Right ventricle myocardium inferior (tissue), 1 donor: ENCODE measurements at places on chromosomes 13 and 19. TPM values are rescaled to one million over a fixed set of nuclear protein-coding genes. Genes with fewer than 3 reads are reported as not detected.
A peak's percentile ranks its signal among the peaks of the same experiment; 100 is the strongest.

Gene COG3
- total RNA-seq: 12.3 TPM

Gene PROZ
- total RNA-seq: not detected

Gene CYP2A7
- total RNA-seq: not detected

Gene SPTBN4
- 5.1 TPM for total RNA-seq

Gene AMH
- total RNA-seq: 0.89 TPM

Gene CCNA1
- not detected for total RNA-seq

Gene VSTM2B
- total RNA-seq: not detected

Gene SH2D3A
- not detected for total RNA-seq

Gene RGL3
- total RNA-seq: 10.5 TPM

Gene CNFN
- total RNA-seq: 0.87 TPM

Gene FXYD1
- total RNA-seq: 556 TPM

Gene LSR
- 6.8 TPM for total RNA-seq

Gene CADM4
- 9.7 TPM for total RNA-seq

- DNase-seq: no peak
These were observed 83.9 kb downstream of the ING1 start for GRCh38 chr13:110797230-110797877.

GRCh38 chr19:23437901-23438300 is 42.6 kb upstream of the ZNF91 start:
- no peak for DNase-seq

DNA sequence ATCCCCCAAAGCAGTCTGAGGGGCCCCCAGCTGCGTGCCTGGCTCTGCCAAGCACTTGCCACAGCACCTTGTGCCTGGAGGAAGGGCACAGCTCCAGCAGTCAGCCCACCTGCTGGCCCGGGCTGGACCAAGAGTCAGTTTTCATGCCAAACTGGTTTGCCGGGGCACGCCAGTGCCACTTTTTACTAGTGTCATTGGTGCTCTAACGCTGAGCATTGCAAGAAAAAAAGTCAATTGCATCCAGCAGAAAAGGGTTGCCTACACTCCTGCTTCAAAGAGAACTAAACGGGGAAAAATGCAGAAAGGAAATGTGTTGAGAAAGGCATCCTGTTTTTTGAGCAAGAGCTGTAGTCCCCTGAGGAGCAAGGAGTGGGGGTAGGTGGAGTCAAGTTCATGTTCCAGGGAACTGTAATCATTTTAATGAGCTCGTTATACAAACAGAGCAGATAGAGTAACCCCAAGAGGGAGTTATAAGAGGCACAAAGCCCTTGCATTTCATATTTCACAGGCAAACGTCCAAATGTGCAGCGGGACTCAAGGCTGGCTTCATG is 68.4 kb downstream of the F2RL3 start:
- DNase-seq: no peak

DNA sequence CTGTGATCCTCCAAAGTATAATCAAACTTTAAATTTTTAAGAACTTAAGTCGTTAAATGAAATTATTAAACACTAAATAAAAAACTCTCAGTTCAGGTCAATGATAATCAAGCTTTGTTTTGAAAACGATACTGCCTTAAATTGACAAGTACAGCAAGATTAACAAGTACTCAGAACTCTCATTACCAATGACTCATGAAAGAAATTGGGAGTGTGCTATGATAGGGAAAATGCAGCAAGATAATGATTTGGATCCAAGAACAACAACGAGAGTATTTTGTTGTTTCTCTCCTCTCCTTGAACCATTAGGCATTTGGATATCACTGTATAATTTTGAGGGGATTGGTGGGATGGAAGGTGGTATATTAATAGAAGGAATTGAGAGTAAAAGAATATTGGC is 10.2 kb downstream of the N4BP2L2 start:
- DNase-seq: no peak

DNA sequence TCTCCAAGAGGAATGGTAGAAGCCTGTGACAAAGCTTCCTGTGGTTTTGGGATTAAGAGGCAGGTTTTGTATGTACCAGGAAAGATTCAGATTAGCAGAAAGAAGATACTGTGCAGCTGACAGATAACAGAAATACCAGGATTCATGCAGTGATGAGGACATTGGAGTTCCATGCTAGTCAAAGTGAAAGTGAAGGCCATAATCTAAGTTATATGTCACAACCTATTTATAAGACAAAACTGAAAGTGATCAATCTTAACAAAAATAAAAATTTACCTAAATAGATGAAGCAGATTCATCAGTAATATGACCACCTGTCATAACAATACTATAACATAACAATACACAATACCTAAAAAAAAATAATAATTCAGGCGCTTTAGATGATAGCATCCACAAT is 1305.2 kb upstream of the PCDH9 start:
- DNase-seq: no peak

DNA sequence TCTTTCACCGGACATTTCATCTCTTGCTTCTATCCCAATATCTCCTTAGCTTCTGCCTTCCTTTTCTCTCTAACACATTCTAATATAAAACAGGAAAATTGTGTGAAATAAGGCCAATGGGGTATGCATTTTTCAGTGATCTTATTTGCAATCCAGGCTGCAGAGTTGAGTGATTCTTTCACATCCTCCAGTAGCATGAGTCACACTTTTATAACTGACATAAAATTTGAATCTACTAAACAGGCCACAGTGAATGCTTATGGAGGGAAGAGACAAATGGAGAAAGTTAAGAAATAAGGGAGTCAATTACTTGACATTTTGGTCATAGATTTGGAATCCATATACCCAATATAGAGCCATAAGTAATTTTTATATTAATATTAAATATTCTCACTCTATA is 1037.0 kb upstream of the SPRY2 start:
- DNase-seq: no peak

- peak; percentile 75 for DNase-seq
These were observed 22.5 kb downstream of the IQCN start for GRCh38 chr19:18251587-18252369.

- DNase-seq: no peak
These were observed 13.5 kb upstream of the TLE5 start for GRCh38 chr19:3075605-3076431.

DNA sequence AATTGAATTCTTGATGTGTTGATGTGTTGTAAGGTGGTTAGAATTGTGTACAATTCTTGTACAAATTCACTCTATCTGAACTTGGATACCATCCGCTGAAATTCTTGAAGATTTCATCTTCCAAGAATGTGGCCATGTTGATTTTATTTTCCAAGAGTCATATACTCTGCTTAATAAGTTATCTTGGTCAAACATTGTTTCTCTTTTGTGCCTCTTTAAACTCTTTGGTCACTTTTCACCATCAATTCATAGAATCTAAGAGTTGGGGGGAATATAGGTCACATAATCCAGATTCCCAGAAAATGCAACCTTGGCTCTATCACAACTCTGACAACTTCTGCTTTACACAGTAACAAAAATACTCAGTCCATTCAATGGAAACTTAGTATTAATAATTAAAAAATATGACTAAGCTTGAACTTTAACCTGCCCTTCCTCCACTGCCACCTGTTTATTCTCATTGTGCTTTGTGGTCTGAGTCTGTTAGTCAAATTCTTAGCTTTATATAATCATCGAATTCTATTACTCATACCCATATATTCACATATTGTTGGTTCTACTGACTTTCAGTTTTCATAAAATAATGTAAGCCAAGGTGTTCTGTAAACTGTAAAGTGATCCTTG is 373.2 kb downstream of the LMO7 start:
- DNase-seq: no peak

- no peak for DNase-seq
These were observed 8.9 kb downstream of the PIAS4 start for GRCh38 chr19:4016486-4016885.

DNA sequence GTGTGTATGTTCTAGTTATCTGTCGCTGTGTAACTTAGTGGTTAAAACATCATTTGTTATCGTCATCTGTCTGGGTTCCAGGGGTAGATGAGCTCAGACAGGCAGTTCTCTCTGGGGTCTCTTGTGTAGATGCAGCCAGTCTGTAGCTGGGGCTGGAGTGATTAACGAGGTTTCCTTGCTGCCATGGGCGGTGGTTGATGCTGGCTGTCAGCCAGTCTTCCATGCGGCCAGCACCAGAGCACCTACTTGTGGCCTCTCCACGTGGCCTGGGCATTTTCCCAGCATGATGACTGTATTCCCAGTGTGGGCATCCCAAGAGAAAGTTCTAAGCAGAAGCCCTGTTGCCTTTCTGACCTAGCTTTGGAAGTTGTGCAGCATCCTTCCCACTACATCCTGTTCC is 10.7 kb downstream of the ERCC5 start:
- DNase-seq: peak; percentile 74

GRCh38 chr13:103965506-103966243 is 899.5 kb upstream of the SLC10A2 start:
- DNase-seq: no peak

- peak; percentile 64 for DNase-seq
These were observed 34.9 kb upstream of the RCBTB2 start for GRCh38 chr13:48567515-48568369.

- no peak for DNase-seq
These were observed 119.9 kb downstream of the STK24 start for GRCh38 chr13:98457053-98457452.

GRCh38 chr19:10602330-10603083 is 15.4 kb upstream of the AP1M2 start:
- peak; percentile 93 for DNase-seq

GRCh38 chr19:574658-575526 is 2.5 kb downstream of the BSG start:
- DNase-seq: peak; percentile 71

GRCh38 chr19:15992014-15992413 is 43.2 kb downstream of the OR10H4 start:
- no peak for DNase-seq

- DNase-seq: no peak
These were observed 175.5 kb downstream of the COL4A1 start for GRCh38 chr13:110131424-110131823.

GRCh38 chr13:111862836-111863815 is 203.8 kb upstream of the SOX1 start:
- no peak for DNase-seq

DNA sequence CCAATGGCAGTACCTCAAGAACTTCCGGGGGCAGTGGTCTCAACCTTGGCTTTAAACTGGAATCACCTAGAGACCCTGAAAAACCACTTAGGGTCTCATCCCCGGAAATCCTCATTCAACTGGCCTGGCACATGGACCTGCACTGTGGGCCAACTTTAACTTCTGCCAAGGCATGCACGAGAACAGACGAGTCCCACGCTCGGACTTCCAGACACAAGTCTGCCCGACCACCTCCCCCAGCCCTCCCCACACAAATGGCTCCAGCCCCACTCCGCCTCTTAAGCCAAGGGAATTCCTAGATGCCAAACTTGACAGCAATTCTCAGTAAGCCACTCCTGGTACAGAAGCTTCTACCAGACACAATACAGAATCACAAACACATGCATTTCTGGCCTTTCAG is 114.0 kb downstream of the STK24 start:
- no peak for DNase-seq

- no peak for DNase-seq
These were observed 71.9 kb downstream of the SUCLA2 start for GRCh38 chr13:47929156-47929555.

DNA sequence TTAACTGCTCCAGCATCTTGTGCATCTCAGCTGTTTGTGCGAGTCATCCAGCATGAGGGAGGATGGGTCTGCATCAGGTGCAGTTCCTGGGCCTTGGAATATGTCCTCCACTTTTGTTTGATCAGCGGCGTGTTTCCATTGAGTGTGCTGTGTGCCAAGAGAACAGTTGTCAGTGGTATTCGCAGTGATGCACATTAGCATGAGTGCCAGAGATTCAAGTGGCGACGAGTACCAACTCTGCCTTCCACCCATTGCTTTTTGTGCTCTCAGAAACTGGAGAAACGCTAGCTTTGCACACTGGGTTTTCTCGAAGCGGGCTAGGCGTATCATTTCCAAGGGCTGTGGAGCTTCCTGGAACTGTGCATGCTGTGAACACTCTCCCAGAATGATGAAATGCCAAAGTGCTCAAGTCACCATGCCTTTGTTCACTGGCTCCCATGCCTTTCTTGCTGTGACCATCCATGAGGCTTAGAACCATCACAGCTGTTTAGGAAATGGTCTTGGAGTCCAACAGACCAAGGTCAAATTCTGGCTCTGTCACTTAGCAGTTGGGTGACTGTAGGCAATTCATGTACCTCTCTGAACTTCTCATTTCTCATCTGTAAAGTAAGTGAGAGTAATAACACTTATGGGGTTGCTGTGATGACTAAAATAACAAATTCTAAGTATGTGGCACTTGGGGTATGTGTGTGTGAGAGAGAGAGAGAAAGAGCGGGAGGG is 18.4 kb downstream of the LRCH1 start:
- no peak for DNase-seq

- no peak for DNase-seq
These were observed 128.7 kb downstream of the LIG4 start for GRCh38 chr13:108086678-108087077.

DNA sequence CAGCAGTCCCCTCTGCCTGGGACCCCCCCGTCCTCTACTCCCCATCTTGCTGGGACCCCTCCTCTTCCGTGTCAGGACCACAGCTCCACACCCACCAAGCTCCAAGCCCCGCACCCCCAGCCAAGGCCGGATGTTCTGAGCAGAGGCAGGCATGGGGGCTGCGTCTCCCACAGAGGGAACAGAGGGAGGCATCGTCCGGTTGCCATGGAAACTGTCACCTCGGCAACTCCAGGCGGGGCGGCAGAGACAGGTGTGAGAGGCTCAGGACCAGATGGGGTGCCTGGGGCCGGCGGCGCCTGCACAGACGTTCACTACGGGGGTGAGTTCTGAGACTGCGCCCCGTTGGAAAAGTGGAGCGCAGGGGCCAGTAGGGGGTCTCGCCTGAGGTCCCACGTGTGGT is 5.4 kb downstream of the RNU6-9 start:
- DNase-seq: no peak

DNA sequence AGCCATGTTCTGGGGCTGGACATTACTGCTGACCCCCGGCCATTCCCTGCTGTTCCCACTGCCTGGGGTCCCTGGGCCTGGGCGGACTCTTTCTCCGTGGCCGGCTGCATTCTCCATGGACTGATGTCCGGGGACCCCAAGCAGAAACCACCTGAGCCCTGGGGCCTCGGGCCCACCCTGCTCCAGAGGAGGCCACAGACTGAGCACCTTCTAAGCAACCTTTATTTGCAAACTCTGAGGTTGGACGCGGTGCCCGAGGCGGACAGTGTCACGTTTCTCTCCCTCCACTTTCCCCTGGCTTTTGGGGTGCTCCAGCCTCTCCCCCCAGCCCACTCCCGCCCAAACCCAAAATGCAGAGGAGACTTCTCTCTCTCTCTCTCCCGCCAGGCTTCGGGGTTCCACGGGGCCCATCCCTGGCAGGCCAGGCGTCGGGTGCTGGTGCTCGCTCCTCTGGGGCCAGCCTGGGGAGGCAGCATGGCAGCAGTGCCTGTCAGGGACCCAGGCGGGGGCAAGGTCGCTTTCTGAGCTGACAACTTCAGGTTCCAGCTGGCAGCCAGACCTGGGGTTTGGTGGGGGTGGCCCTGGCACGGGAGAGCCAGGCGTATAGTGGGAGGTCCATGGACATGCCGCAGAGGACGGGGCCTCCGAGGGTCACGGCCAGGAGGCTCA is 2.3 kb upstream of the C19orf25 start:
- DNase-seq: peak; percentile 53

GRCh38 chr13:58630794-58631193 is 999.2 kb downstream of the PCDH17 start:
- DNase-seq: no peak
